Right hindlimb (tissue), 1 donor: ENCODE measurements at places on chromosomes 1 and 21.

DNA sequence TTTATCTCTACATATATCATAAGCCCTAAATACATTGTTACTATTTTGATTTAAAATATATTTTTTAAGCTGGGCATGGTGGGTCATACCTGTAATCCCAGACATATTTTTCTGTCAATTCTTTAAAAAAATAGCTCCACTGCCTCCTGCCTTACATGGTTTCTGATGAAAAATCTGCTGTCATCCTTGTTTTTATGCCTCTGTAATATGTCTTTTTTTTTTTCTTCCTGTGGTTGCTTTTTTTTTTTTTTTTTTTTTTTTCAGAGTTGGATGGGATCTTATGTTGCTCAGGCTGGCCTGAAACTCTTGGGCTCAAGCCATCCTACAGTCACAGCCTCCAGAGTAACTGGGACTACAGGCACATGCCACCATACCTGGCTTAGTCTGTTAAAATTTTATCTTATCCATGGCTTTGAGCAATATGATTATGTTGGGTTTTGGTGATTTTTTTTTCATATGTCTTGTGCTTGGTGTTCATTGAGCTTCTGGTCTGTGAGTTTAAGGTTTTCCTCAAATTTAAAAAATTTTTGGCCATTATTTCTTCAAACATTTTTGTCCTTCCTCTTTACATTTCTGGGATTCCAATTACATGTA lies 12.4 kb upstream of the EDARADD start:
- DNase-seq: no peak

GRCh38 chr21:41418956-41419680 lies 6.9 kb upstream of the MX1 start:
- DNase-seq: no peak

DNA sequence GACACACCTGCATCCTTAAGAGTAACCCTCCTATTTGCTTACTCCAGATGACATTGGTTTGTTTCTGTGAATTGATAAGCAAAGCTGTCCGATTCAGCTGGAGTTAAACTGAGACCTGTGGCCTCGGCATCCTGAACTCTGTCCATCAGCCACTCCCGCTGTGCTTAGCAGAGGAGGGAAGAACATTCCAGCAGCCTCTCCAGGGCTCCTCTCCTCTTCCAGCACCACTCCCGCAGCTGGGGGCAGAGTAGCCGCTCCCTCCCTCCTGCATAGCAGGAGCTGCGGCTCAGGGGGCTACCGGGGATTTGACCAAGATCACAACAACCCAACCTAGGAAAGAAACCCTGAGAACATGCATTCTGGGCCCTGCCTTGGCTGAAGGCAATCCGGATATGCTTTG lies 8.8 kb downstream of the LRRC38 start:
- no peak for DNase-seq

- DNase-seq: no peak
Observed at GRCh38 chr21:40160911-40161310, 293.7 kb downstream of the PCP4 start.

GRCh38 chr1:219833214-219833815 lies 95.0 kb downstream of the SLC30A10 start:
- no peak for DNase-seq

DNA sequence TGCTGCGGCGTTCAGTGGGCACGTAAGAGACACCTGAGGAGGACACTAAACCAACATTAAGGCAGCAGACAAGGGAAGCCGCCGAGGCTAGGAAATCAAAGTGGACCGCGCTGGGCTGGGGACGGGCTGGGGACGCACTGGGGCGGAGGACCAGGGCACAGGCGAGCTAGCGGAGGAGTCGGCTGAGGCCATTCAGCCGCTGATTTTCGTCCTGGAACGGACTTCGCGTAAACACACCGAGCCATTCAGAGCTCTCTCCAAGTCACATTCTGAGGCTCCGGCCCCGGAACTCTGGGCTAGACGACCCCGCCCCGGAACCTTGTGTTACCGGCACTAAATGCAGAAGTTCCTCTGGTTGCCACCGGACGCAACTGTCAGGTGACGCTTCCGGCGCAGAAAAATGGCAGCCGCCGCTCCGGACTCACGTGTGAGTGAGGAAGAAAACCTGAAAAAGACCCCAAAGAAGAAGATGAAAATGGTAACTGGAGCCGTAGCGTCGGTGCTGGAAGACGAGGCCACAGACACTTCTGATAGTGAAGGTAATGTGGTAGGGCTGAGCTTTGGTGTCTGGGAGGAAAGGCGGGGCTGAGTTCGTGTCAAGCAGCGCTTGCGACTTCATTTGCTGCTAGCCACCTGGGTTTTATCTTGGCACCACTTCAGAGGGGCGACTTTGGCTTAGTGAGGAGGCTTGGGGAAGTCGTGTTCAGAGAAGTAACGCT lies at the start of gene RRP15:
TSS of gene RRP15 (plus strand) at position 377 of the 719 bp plus-strand sequence. CDS start at position 401, 24 bp downstream.
- peak; percentile 93 for DNase-seq

- peak; percentile 73 for DNase-seq
Observed at GRCh38 chr1:54474310-54475251, 68.4 kb upstream of the SSBP3 start.

DNA sequence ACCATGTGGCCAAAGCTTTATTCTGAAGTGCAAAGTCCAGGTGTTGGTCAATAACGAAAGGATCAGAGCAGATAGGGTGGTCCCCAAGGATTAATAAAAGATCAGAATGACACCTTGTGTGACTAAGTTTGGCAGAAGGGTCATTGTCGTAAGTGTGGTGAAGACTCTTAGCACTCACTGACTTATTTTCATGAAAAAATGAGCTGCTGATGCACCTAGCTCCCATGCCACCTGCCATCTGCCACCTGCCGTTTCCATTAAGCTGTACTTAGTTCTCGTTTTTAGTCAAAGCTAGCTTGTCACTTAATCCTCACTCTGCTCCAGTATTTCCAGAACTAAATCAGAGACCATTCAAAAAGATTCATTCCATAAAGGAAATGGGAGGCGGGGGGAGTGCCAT lies 112.6 kb downstream of the SEC16B start:
- DNase-seq: no peak

GRCh38 chr1:25568090-25568833 lies 24.9 kb downstream of the LDLRAP1 start:
- no peak for DNase-seq

- no peak for DNase-seq
Observed at GRCh38 chr1:39910263-39910662, 8.5 kb upstream of the MYCL start.

- no peak for DNase-seq
Observed at GRCh38 chr1:228108055-228108690, 926 bp downstream of the MRPL55 start.

GRCh38 chr1:197910120-197910991 lies 6.8 kb upstream of the LHX9 start:
- DNase-seq: no peak

DNA sequence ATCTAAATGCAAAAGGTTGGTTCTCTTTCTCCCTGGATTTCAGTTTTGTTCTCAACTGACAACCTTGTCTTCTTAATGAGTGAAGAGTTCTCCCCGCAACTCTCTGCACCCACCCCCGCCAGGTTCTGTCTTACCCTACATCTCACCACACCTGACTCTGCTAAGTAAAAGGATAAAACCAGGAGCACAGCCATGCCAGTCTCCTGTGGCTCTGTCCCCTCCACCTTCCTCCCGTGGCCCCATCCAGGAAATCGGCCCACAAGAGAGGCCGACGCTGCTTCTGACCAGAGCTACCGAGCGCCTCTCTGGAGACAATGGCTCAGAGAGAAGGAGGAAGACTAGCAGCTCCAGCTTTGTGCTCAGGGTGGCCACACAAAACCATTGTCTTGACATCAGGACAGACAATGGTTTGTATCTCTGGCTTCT lies 72.2 kb downstream of the PLEKHA6 start:
- DNase-seq: no peak

GRCh38 chr1:6783221-6783620 lies 2.0 kb upstream of the CAMTA1 start:
- no peak for DNase-seq

DNA sequence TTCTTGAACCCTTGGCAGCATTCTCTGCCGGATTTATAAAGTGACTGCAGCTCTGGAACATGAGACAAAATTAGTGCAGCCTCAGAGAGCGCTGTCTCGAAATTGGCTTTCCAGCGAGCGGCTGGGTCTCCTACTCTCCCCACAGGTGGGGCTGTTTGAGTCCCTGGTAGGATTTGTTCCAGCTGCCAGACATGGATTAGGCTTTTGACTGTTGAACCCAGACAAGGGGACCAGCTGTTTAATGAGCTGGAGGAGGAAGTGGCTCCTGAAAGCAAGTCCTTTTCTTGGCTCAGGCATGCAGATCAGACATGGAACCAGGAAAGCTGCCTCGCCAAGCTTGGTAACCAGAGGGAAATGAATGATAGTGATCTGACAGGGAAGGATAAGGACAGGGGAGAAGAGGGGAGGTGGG lies 69.6 kb downstream of the UBIAD1 start:
- DNase-seq: peak; percentile 73

DNA sequence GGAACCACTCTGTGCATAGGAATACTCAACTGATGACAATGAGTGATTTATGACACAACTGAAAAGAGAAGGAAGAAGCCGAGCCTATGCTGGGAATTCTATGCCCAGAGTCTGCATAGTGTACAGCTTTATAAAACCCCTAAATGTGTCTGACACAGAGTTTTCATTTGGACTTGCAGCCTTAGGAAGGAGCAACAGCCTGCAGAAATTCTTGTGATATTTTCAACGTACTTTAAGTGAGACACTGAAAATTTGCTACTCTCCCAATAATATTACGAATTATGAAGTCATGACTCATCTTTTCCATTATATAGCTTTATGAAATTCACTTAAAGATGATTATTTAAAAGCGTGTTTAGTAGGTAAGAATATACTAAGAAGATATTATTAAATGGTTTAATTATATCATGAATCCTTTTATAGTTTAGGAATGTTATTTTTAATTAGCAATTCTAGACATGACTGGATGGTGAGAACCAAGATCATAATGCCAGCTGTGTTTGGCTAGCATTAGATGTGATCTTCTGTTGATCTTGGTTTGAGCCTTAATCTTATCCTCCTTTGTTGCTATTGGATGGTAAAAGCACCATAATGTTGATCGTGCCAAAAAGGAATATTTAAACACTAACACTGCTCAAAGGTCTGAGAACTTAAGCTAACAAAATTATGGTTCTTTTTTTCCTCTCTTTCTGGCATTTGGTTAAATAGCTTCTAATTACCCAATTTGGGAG lies 785.1 kb upstream of the ADGRL4 start:
- no peak for DNase-seq

DNA sequence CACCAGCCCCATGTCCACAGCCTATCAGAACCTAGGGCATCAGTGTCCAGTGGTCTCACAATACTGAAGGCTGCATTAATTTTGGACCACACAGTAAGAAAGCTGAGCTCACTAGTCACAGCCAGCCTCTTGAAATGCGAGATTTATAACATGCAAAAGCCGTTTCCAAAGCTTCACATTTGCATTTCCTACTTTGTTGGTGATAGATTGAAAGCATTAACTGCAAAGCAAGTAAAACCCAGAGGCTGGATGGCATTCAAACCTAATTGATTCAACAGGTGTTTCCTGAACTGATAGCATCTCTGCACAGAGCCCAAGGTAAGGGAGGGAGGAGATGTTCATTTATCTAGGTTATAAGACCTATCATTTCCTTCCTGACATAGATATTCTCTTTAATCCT lies 410.1 kb downstream of the OMA1 start:
- DNase-seq: no peak

GRCh38 chr1:41342774-41343355 lies 18.4 kb upstream of the FOXO6 start:
- DNase-seq: no peak

DNA sequence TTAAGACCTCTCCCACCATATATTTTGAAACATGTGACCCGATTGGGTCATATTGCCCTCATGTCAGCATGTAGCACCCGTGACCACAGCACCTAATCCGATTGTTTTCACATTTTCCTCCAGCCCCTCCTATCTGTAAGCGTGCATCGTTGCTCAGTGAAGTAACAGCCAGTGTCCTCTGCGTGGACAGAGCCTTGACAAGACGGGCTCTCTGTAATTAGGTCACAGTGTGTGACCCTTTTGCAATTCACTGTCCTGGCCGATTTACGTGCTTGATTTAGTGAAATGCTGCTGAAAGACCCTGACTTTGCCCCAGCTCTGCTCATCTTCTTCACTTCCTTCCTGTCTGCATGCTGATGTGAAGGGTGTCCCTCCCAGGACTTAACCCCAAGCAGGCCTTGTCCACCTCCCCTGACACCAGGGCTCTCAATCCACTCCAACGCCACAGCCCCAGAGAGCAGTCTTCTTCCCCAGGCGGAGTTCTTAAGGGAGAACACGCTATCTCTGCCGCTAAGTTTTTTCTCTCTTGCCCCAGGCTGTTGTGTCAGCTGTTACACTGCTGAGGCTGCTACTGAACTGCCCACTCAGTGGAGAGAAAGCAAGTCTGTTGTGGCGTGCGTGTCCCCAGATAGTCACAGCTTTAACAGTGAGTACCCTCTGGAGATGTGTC lies 19.4 kb downstream of the URB2 start:
- DNase-seq: no peak

DNA sequence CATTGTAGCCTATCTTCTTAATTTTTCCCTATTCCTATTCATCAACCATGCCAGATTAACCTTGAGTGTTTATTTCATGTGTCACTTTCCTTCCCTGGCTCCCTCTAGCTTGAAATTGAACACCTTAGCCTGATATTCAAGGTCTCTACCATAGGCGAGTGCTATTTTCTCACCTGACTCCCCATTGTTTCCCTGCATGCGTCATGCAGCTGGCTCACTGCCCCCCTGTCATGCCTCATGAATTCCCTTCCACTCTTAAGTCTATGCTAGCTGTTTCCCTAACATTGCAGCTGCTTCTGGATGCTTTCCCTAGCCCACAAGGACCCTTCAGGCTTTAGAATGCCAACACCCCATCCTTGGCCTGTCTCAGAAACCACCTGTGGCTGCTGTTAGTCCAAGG lies 56.7 kb upstream of the CD1D start:
- DNase-seq: no peak

DNA sequence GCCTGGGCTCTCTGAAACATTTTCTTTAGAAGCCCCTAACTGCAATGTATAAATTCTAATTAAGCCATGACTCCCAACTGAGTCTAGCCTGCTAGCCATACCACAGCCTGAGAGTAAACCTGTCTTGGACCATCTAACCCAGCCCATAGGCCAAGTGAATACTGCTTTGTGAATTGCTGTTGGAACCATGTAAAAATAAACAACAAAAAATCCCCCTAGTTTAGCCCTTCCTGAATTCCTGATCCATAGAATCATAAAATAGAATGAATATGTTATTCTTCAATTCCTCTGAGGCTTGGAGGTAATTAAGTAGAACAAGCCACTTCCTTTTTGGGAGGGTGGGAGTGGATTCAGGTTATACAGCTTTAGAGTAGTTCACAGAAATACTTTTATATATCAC lies 1496.4 kb downstream of the MRPL39 start:
- no peak for DNase-seq

DNA sequence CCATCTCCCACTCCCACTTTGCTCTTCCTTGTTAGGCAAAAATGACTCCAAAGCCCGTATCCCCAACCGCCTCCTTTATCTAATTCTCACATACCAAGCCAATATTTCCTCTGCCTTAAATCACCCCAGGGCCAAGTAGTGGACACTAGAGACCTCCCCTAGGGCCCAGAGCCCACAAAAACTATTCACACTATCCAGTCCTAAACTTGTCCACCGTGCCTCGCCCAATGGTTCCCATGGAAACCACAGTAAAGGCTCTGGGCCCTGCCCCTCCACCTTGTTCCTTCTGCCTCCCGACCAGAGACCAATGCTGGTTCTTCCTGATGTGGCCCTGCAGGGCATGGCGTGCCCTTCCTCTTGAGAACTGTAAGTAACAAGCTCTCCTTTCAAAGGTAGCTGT lies 11.8 kb downstream of the CFAP107 start:
- no peak for DNase-seq
